ENCODE measurements at places on chromosomes 6 and 20.

GRCh38 chr20:45783656-45784294 is 7.9 kb downstream of the WFDC3 start:
- no peak for DNase-seq

- no peak for DNase-seq
Measured at GRCh38 chr20:48823960-48824498, 3.8 kb downstream of the PREX1 start.

DNA sequence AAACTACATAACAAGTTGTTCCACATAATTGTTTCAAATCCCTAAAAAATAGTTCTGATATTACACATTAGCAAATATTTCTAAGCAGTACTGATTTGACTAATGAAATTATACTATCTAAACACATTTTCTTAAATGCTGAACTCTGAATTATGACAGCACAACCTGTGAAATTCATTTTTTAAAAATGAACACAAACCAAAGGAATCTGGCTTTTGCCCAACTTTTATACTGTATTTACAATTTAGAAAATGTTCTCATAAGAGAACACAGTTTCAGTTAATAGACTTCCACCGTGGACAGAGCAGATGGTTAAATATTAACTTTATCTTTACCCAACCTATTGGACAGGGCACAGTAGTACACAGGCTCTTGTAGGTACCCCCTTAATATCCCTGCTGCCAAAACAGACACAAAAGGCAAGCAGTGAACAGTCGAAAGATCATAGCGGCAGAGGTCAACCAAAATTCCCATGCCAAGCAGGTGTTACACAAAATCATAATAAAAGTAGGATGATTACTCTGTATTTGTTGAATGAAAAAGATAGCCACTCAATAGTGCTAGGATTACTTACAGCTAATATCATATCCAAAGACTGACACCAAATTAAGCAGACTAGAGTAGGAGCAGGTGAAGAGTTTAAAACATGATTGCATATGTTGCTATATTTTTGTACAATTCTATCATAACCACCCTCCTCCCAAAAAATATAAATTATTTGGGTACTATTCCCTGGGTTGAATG is 122.5 kb downstream of the RNGTT start:
- no peak for DNase-seq

- DNase-seq = no peak
Measured at GRCh38 chr6:11067348-11067747, 23.2 kb upstream of the ELOVL2 start.

GRCh38 chr6:1403851-1404712 is 14.7 kb downstream of the FOXF2 start:
- DNase-seq = no peak

GRCh38 chr6:162239330-162239729 is 488.2 kb downstream of the PRKN start:
- no peak for DNase-seq

DNA sequence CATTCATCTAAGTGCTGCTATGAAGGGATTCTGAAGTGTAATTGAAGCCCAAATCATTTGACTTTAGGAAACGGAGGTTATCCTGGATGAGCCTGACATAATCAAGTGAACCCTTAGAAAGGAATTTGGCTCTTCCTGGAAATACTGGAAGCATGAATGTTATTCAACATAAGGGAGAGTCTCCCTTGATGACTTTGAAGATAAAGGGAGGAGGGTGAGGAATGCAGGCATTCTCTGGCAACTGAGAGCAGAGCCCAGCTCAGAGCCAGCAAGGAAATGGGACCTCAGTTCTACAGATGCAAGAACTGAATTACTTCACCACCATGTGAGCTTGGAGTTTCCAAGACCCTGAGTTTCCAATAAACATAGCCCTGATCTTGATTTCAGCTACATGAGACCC is 168.2 kb downstream of the DLL1 start:
- DNase-seq = no peak

DNA sequence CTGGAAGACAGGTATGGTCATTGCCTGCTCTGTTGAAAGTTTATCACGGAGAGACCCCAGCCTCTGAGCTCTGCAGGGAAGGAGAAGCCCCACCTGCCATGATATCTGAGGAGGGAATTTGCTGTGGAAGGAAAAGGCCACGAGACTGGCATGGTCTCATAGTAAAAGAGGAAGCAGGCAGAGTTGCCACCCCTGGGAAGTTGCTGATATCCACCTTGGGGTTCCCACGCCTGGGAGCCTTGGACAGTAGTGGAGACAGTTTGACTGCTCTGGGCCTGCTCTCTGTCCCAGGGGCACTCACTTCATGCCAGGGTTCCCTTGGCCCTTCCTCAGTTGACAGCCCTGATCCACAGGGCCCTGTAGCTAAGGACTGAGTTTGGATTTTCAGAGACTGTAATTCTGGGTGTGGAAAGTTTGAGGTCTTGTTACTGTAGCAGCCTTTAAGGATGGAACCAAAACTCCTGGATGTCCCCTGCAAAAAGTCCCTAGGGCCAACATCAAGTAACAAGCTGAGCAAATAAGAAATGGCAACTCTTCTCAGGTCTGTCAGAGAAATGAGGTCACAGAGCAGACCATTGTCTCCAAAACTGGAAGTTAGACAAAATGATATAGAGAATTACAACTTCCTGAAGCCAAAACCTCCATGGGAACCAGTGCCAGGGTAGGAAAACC is 6.9 kb upstream of the SIRPB1 start:
- DNase-seq = no peak

DNA sequence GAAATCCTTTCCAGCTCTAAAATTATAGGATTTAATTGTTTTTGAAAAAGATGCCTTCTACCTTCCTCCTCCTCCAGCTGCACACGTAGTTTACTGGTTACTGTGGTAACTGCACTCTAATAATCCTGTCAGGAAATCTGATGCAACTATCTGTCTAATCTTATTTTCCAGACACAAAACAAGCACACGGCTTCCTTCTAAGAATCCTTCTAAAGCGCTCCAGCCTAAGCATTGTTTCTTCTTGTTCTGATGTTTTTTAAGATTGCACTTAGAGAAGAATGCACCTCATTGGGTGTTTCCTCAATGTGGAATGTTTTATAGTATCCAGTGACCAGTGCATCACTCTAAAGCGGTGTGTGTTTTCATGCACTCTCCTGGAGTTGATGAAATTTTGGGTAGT is 63.6 kb downstream of the CARMIL1 start:
- no peak for DNase-seq

DNA sequence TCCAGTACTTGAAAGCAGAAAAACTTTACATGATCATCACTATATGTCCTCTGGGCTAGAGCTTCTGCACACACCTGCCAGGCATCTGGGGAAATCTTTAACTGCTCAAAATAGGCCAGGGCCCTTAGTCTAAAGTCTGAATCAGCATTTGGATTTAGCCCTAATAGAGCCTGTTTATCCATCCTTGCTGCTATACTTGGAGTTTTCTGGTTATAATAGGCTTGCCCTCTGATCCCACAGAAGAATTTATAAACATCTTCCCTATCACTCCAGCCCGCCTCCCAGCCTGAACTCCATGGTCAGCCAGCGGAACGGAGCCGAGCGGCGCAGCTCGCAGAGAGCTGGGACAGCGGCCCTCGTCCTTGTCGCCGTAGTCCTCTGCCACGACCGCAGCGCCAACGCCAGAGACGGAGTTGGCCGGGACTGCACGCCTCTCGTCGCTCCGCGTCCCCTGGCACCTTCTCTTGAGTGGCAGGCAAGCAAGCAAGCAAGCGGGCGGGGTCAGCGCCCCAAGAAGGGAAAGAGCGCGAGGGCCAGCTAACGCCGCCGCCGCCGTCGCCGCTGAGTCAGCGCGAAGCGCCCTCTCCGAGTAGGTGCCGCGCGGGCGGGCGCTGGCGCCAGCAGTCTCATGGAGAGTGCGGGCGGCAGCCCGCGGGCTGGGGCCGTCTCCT is 25.4 kb upstream of the ASIP start:
- DNase-seq = no peak

- no peak for DNase-seq
Measured at GRCh38 chr6:36127462-36128016, 2.8 kb upstream of the MAPK13 start.

DNA sequence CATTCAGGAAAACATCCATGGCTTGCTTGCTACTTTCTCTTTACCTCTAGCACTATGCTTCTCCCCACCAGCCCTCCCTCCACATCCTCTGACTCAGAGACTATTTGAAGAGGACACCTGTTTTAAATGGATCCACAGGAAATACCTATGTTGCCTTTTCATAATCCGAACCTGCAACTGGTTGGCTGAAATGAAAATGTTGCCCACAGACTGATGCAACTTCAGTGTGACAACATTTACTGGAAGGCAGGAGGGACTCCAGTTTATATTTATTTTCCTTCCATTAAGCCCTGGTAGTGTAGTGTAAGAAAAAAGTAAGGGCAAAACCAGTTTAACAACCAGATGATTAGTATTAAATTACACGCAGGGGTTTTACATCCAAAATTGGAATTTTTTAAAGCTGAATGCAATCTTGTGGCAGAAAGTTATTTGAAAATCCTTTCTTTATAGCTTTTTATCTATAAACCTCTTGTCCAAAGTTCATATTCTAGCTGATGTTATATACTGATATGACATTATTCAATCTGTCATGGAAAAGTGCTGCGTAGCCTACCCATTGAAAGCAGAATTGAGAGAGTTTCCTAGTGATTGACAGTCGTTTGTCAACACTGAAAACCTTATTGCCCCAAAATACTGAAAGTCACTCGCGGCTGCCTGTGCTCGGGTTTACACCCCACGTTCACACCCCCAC is 881 bp upstream of the AIG1 start:
- DNase-seq = peak; percentile 9

DNA sequence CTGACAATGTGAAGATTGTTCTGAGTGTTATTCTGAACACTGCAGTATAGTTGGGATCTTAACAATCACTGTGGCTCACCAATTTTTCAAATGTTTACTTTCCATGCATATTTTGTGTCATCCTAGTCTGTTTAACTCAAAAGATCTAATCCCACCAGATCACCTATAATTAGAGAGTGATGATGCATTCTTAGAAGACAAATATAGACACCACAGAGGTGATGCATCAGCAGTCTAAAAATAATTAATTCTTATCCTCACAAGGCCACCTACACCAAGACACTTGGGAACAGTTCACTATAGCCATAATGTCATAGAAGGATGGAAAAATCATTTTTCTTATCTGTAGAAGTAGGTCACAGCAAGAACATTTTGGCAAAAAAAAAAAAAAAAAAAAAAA is 154.8 kb downstream of the UBE3D start:
- no peak for DNase-seq

DNA sequence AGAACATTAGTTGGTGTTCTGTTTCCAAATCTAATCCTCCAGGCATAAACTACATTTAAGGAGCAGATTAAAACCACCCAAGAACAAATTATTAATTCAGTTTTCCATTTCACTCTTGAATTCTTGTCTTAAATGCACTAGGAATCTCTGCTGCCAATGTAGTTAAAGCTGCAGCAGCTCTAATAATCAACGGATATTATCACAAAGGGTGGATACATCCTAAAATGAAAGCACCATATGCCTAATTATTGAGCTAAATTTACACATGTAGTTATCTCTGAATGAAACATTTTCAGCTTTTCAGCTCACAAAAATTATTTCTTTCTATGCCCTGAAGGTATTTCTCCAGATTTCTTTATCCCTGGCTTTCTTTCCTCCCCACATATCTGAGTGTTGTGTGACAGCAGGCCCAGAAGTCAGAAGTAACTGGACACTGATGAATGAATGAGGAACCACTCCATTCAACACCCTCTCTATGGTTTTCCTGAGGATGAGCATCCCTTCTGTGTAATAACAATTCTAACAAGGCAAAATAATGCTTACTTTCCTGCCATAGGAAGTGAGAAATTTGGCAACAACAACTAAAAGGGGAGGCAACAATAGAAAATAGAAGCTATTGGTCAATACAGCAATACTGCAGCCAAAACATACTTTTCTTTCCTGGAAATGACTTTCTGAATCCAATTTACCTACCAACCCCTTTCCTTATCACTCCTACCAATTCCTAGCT is 14.9 kb downstream of the MAN1A1 start:
- DNase-seq = no peak

GRCh38 chr20:23150304-23151007 is 64.3 kb upstream of the CD93 start:
- DNase-seq = no peak

- no peak for DNase-seq
Measured at GRCh38 chr20:23776067-23776771, 25.5 kb upstream of the CST1 start.

DNA sequence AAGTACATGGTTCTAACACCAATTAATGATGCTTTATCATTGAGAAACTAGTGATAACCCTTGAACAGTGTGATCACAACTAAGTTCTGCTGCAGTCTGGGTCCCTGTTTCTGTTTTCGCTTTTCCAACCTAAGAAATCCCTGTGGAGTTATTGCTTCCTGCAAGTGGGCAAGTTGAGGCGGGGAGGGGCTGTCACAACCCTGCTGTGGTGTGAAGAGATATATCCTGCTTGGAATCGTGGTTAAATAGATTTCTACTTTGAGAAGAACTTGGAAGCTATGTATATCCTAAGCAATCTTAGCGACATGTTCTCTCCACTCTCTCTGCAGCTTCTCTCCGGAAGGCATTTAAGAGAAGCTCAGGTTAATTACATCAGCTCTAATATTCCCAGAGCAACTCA is 1223.6 kb downstream of the EPHA7 start:
- no peak for DNase-seq

DNA sequence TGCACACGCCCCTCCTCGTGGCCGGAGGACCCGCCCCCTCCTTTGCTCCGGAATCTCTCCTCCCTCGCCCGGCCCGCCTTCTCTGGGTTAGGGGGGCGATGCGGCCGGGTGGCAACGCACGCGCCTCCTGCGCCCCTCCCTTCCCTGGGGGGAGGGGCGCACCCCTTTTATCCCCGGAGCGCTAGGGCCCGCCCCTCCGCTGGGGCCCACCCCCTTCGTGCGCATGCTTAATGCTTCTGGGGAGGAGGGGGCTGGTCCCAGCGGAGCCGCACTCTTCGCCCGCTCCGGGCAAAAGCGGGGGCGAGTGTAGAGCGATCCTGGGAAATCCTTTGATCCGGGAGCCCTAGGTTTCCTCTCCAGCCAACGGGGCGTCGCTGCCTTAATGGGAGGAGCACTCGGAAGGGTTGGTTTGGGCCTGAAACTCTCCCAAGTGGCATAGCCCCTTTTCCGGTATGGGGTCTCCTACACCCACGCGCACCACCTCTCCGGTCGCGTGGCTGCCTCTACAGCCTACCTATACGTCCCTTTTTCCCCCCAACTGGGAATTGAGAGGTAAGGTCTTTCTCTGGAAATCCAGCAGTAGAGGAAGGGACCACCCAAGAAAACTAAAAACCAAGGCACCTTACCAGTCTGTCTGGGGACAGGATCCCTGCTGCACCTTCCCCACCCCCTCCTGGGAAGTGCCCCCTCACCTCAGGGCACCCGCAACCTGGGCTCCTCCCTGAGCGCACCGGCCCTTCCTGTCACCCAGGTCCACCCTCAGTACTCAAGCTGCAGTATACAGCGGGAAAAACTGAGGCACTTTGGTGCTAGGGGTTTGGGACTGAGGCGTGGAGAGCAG is 2.1 kb downstream of the SOX12 start:
- DNase-seq = peak; percentile 68

GRCh38 chr6:155493026-155493693 is 37.5 kb upstream of the NOX3 start:
- no peak for DNase-seq

- DNase-seq = no peak
Measured at GRCh38 chr6:113508249-113508648, 348.9 kb upstream of the MARCKS start.

- no peak for DNase-seq
Measured at GRCh38 chr6:137840252-137840651, 26.8 kb upstream of the TNFAIP3 start.

All from T follicular helper cell (primary cell).